ENCODE measurements at places on chromosomes 3 and 15.

GRCh38 chr15:67945951-67946700 lies 106.3 kb upstream of the RNU6-1 start:
- DNase-seq: peak; percentile 26

- DNase-seq: peak; percentile 20
These were observed 10.4 kb upstream of the POLR2M start for GRCh38 chr15:57696146-57696545.

DNA sequence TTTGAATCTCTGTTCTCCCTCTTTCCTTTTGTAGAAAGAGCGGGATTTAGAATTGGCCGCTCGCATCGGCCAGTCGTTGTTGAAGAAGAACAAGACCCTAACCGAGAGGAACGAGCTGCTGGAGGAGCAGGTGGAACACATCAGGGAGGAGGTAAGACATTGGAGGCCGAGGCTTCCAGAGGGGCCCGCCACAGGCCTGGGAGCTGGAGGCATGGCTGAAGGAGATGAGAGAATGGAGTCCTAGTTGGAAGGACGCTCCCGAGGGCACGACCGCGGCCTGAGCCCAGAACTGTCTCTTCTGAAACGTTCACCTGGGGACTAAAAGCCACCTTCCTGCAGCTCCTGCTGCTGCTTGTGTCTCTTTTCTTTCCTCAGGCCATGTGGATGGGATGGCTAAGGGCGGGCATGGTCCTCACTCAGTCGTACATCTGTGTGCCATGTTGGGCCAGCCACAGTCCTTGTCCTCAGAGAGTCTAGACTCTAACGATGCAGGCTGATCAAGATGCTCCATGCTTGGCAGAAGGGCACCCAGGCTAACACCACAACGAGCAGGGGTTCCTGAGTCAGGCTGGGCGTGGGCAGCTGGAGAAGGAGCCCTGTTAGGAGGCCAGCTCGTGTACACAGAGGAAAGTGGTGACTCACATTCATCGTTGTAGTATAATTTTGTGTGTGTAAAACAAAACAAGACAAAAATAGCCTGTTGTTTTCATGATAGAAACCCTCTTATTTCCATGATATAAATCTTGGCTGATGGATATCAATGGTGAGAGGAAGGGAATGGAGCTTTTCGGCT lies 81.1 kb downstream of the CCK start:
- no peak for DNase-seq

DNA sequence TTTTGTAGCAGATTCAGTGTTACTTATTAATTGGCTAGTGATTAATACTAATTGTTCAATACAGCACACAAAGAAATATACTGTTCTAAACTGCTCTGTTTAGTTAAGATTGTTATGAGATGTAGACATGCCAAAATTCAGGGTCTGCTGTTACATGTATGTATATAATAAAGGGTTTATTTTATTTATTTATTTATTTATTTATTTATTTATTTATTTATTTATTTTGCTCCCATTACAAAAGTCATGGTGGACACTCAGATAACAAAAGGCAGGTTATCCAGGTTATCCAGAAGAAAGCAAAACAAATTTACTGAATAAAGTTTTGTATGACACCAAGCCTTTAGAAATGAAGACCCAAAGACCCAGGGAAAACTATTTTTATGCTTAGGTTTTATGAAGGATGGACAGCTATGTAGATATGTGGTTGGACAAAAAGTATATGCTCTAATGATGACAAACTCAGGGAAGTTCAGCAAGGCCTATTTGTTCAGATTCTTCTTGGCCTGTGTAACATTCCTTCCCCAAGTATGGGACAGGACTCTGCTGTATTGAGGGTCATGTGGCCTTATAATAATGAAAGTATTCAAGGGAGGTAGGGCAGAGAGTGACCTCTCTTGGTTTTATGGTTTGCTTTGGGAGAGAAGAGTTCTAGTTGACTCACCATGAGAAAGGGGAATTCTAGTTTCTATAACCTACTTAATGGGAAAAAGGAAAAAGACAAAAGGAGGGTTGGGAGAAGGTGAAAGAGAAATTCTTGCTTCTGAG lies 1056.8 kb downstream of the ROBO2 start:
- DNase-seq: no peak

GRCh38 chr3:52429779-52430415 lies 15.0 kb downstream of the SEMA3G start:
- peak; percentile 74 for DNase-seq

DNA sequence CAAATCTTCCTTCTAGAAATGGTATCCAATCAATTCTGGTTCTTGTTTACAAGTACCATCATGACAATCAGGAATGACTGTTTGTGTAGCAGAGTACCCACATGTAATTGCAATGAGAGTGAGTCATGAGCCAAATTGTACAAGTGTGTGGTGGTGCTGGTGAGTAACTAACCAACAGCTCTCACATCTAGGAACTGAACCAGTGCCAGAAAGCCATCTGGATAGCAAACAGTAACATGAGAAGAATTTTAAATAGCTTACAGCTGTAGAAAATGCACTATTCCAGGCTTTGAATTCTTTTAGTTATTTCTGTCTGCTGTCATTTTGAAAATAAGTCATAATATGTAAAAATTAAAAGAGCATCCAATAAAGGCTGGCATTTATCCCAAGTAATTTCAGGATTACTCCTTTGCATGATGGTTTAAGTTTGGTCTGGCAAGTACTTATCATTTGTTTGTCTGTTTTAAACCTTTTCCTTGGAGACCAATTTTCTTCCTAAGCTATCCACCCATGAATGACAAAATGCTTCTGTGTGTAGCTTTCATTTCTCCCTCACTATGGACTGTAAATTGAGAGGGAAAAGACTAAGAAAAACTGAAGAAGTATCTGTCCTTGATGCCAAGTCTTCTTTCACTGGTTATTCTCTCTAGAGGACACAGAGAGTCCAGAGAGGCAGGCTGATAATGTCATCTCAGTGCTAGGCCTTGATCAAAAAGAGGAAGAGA lies 60.0 kb downstream of the PIK3CB start:
- DNase-seq: no peak

DNA sequence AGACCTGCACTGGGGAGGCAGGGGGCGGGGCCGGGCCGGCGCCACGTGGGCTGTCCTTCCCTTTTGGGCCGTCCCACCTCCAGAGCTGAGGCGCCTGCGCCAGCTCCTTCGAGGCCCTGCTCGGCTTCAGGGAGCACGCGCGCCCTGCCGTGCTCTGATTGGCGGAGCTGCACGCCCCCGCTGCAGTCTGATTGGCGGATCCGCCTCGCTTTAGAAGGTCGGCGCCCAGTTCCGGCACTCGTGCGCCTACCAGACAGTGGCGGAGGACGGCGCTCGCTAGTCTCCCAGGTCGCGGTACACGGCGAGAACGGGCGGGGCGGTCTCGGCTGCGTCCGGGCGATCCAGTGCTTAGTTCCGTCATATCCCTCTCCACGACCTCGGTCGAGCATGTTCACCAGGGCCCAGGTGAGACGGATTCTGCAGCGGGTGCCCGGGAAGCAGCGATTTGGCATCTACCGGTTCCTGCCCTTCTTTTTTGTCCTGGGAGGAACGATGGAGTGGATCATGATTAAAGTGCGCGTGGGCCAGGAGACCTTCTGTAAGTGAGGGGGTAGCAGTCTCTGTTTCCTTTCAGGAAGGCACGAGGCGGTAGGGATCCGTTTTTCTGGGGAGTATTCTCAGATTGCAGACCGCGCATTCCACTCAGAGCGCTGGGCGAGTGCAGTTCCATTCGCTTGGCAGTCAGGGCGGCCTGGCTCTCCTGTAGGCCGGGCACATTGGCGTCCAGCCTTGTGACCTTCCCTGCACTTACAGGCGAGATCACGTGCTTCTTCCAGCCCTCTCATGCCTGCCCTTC lies at the start of gene UQCC5:
UQCC5 (plus strand) TSS at position 237 of the 796 bp plus-strand sequence; CDS start at position 388, 151 bp downstream.
- peak; percentile 98 for DNase-seq

- DNase-seq: no peak
These were observed 195.8 kb downstream of the OSBPL10 start for GRCh38 chr3:31785286-31785685.

- no peak for DNase-seq
These were observed 17.6 kb downstream of the CCR5AS start for GRCh38 chr3:46389306-46389705.

GRCh38 chr3:129413687-129414506 lies 14.5 kb downstream of the EFCAB12 start:
- DNase-seq: no peak

- DNase-seq: no peak
These were observed 251.1 kb downstream of the GABRB3 start for GRCh38 chr15:26521691-26522198.

GRCh38 chr15:64766058-64766457 lies 9.3 kb downstream of the RBPMS2 start:
- DNase-seq: no peak

- DNase-seq: no peak
These were observed 328.2 kb downstream of the SHQ1 start for GRCh38 chr3:72519946-72520604.

DNA sequence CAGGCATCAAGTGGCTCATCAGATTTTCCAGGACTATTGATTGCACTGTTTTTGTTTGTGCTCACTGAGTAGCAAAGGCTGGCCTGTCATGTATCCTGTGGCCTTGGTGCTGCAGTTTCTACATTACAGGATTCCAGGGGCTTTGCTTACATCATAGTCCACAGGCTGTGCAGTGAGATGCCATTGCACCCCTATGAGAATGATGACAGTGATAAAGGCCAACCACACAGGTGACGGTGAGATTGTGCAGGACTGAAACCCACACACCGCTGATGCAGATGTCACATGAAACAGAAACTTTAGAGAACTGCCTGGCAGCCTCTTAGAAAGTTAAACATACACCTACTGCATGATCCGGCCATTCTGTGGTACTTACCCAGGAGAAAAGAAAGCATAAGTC lies 195.0 kb upstream of the UBE3A start:
- DNase-seq: no peak

GRCh38 chr15:62109437-62109836 lies 42.7 kb downstream of the C2CD4A start:
- no peak for DNase-seq

GRCh38 chr3:55907616-55908015 lies 420.5 kb upstream of the WNT5A start:
- DNase-seq: no peak

DNA sequence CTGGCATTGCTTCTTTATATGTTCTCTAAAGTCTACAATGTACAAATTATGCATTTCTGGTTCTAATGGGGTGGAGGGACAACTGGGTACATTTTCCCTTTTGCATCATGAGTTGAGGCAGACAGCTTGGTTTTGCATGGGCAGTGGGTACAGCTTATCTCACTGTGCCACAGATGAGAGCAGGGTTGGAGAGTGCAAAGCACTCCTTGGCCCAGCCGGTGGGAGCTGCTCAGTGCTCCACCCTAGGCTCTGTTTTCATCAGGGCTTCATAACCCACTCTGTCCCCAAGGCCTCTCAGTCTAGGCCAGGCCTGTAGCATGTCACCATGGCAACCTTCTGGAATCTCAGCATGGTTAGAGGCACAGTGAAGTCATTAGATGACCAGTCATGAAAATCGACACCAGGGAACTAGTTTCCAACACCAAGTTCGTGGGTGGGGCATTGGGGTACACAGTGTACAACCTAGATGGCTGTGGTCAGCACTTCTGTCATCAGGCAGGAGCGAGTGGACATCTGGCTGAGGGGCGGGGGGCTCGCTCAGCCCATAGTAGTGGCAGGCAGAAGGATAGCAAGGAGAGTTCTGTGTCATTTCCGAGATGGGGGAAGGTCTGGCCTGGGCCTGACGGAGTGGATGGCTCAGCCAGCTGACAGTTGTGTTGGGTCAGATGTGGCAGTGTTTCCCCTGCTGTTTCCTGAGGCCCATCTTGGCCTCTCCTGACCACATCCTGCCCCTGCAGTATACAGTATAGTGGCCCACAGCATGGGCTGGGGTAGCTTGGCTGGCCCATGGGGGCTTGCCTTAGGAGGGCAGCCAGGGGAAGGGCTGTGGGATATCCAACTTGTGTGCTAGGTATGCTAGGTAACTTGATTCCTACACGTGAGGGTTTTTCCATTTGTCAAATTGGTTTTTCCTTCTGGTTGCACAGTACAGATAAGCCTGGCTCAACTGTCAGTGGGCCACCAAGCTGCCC lies 75.7 kb upstream of the PRR23C start:
- DNase-seq: peak; percentile 20

GRCh38 chr15:78050826-78051225 lies 26.7 kb downstream of the TBC1D2B start:
- DNase-seq: no peak

GRCh38 chr3:4008205-4008604 lies 209.0 kb downstream of the LRRN1 start:
- no peak for DNase-seq

DNA sequence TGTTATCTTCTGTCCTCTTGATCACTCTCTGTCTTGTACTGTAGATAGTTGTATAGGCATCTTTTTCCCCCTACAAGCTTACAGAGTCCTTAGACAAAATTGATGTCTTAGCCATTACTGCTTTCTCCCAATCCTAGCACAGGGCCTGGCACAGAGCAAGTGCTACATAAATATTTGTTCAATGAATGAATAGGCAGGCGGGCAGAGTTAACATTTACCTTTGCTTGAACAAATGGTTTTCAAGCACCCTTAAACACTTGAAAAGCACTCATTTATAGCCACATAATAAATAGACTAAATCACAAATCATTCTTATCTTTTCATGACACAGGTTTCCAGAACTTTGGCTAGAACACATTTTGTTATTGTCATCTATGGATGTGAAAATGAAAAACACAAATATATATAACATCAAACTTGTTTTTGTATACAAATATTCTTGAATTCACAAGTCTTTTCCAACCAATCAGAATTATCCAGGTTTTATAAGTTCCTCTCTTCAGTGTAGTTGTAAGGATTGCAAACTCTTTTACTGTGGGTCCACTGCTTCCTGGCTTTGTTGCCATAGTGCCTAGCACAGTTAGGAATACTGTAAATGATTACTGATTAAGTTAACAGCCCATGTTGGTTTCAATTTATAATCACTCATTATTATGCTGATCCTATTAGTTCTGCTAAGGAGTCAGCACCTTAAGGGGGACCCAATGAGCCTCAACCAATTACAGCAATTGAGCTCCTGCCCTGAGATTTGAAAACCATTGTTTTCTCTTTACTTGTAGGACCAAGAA lies 61.9 kb downstream of the ISL2 start:
- no peak for DNase-seq

- DNase-seq: no peak
These were observed 30.5 kb downstream of the ACAN start for GRCh38 chr15:88833731-88834100.

GRCh38 chr3:32340039-32340438 lies 51.6 kb upstream of the CMTM7 start:
- DNase-seq: peak; percentile 33

GRCh38 chr3:72517921-72518424 lies 330.3 kb downstream of the SHQ1 start:
- no peak for DNase-seq

DNA sequence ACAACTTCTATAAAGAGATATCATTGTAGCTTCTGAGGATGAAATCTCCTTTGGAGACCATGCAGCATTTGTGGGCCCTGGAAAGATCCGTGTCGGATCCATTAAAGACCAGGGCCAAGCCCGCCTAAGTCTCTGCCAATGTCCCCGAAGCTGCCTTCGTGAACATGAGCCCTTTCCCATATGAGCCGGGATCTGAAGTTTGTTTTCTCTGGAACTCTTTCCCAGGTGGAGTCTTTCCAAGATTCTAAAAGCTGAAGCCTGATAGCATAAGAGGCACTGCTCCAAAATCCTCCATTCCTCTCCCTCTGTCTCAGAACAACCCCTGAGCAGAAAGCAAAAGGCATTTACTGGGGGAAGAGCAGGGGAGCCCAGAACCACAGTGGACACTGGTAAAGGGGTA lies 274.6 kb downstream of the NTRK3 start:
- no peak for DNase-seq
